CD8-positive, alpha-beta memory T cell (primary cell): ENCODE measurements at places on chromosomes 6 and 20. TPM values are rescaled to one million over a fixed set of nuclear protein-coding genes. Genes with fewer than 3 reads are reported as not detected.

Gene BPI
- total RNA-seq: not detected

Gene TMC2
- total RNA-seq: not detected

Gene MICB
- total RNA-seq: 22.3 TPM

Gene MAS1
- not detected for total RNA-seq

Gene PLEKHG1
- total RNA-seq: 9.4 TPM

Gene ASCC3
- total RNA-seq: 64.0 TPM

Gene CD24
- not detected for total RNA-seq

Gene RBBP9
- total RNA-seq: 20.4 TPM

Gene HAO1
- total RNA-seq: not detected

Gene FNDC1
- 0.04 TPM for total RNA-seq

Gene CD93
- total RNA-seq: 0.53 TPM

Gene FOXQ1
- not detected for total RNA-seq

Gene TNF
- total RNA-seq: 207 TPM

DNA sequence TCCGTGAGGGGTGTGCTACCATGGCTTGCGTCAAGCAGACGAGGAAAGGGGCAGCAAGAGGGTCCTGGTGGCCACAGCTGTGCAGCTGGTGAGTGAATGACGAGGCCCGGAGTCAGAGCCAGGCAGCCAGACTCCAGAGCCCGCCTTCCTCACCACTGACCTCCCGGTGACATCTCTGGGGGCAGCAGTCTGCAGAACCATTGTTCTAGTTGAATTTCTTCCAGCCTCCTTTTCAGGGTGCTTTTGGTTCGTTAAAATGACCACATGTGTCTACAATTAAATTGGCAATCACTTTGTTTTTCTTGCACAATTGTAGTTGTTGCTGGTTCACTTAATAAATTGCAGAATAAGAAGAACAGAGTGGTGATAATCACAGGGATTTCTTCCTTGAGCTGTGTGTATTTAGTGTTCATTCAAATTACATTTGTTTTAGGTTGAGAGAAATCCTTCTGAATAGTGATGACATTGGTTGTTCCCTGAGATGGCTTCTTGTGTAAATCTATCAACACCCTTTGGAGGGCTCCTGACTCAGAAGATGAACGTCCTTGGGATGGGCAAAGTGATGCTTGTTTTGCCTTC, 96.4 kb downstream of the TULP4 start:
- no peaks in the 10 kb centered on the region for H3K36me3 ChIP-seq
- peaks cover 8% of the 10 kb centered on the region for H3K4me1 ChIP-seq

- H3K27ac ChIP-seq: no peak overlapping the region
- peaks cover 18% of the 10 kb centered on the region for H3K27me3 ChIP-seq
- no peak for DNase-seq
These were observed 2.8 kb downstream of the EBF4 start for GRCh38 chr20:2695206-2695983.

GRCh38 chr20:12241065-12241464, 323.4 kb downstream of the BTBD3 start:
- DNase-seq: no peak
- no peak overlapping the region for H3K27ac ChIP-seq
- H3K27me3 ChIP-seq: no peaks in the 10 kb centered on the region

DNA sequence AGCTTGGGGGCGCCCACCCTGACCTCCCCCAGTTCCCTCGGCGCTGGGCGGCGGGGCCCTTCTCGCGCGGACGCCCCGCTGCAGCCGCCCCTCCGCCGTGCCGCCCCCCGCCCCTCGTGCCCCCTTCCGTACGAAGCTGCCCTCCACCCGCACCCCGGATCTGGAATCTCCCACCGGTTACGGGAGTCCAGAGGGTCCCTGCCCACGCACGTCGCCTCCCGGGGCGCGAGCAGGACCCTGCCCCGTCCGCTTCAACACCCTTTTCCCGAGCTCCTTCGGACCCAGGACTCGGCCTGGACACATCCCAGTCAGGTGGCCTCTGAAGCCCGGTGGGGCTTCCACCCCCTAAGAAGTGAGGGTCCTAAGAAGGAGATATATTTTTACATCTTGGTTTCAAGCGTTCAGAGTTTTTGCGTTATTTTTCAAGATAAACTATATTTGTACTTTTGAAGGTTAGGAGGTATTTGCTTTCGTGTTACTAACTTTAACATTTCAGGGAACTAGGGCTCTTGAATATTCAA, 506 bp downstream of the ARFGAP1 start:
- H3K27me3 ChIP-seq: no peaks in the 10 kb centered on the region
- no peak for DNase-seq
- no peaks in the 10 kb centered on the region for H3K36me3 ChIP-seq

GRCh38 chr20:14049111-14049510, 53.8 kb downstream of the MACROD2 start:
- H3K4me1 ChIP-seq: no peaks in the 10 kb centered on the region
- H3K36me3 ChIP-seq: no peaks in the 10 kb centered on the region
- no peaks in the 10 kb centered on the region for H3K27me3 ChIP-seq
- H3K4me3 ChIP-seq: no peak overlapping the region
- no peak overlapping the region for H3K27ac ChIP-seq

GRCh38 chr20:61434341-61434781, 182.3 kb downstream of the CDH4 start:
- H3K36me3 ChIP-seq: no peaks in the 10 kb centered on the region
- H3K4me1 ChIP-seq: no peaks in the 10 kb centered on the region
- no peaks in the 10 kb centered on the region for H3K27me3 ChIP-seq
- DNase-seq: no peak
- H3K27ac ChIP-seq: no peak overlapping the region

DNA sequence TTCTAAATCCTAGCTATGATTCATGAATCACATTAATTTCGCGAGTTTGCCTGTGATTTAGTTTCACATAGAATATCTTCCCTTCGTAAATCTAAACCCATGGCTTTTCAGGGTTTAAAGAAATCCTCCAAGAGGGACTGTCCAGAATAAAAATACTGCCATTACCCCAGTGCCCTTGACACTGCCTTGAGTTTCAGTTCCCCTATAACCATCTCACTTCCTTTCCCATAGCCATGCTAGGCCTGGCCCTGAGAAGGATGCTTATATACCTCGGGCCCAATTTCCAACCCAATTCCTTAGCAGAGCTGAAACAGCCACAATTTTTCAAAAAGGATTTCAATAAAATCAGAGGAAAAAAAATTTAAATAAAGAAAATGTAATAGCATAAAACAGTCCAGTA, 697.3 kb downstream of the FRK start:
- no peak overlapping the region for H3K27ac ChIP-seq
- no peaks in the 10 kb centered on the region for H3K36me3 ChIP-seq
- H3K4me3 ChIP-seq: no peak overlapping the region
- H3K4me1 ChIP-seq: no peaks in the 10 kb centered on the region

GRCh38 chr6:128725271-128726233, 157.4 kb upstream of the LAMA2 start:
- no peaks in the 10 kb centered on the region for H3K27me3 ChIP-seq
- H3K4me3 ChIP-seq: no peak overlapping the region
- no peak overlapping the region for H3K27ac ChIP-seq
- no peaks in the 10 kb centered on the region for H3K4me1 ChIP-seq
- no peaks in the 10 kb centered on the region for H3K36me3 ChIP-seq
- DNase-seq: no peak

DNA sequence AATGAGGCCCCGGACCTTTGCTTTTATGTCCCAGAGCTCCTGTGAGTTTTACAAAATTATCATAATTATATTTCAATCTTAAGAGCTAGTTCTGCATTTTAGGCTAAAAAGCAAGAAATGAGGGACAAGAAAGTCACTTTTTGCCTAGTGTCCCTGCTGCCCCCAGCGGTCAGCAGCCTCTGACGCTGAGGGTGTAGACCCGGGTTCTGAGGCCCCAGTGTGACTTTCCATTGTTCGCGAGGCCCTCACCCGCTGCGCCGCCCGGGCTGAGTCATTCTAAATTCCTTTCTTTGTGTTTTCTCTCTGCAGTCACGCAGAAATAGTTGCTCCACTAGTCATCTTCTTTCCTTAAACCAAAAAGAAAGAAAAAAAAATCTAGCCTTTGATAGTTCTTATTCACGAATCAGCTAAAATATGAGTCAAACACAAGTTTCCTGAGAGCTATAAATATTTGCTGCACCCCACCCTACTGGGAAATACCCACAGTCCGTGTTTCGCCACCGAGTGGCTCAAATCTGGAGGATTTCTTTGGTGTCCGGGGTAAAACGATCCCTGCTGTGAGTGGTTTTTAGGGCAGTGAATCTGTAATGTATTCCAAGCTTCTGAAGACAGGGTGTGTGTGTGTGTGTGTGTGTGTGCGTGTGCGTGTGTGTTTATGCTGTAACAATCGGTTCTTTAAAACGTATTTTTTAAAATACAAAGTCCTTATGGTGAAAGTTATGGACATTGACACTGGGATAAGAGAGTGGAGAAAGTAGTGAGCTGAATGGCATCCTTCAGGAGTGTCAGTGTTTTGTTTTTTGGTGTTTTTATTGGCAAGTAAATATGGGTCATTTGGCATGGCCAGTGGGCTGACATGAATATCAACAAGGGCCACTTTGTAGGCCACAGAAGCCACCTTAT, 59.7 kb upstream of the EEF1A1 start:
- H3K4me3 ChIP-seq: peak overlapping the region; percentile 33
- no peaks in the 10 kb centered on the region for H3K27me3 ChIP-seq

DNA sequence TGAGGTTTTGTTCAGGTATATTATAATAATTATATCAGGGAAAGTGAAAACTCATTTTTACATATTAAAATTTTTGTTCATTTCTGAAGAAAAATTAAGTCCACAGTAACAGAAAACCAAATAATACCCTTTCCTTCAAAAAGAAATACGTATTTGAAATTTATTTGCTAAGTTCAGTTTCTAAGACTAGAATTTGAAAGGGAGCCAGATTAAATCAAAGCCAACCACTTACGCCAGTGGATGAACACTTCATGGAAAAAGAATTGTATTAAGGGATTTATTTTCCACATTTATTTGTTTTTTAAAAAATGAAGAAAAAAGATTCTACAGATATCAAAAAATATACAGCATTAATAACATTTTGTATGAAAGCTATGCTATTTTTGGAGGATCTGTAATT, 654.4 kb downstream of the EYS start:
- H3K36me3 ChIP-seq: no peaks in the 10 kb centered on the region
- H3K27ac ChIP-seq: no peak overlapping the region
- DNase-seq: no peak
- H3K27me3 ChIP-seq: no peaks in the 10 kb centered on the region

- H3K36me3 ChIP-seq: no peaks in the 10 kb centered on the region
- H3K4me1 ChIP-seq: peaks cover 27% of the 10 kb centered on the region
- H3K27ac ChIP-seq: no peak overlapping the region
- no peak for DNase-seq
- no peaks in the 10 kb centered on the region for H3K27me3 ChIP-seq
These were observed 79.6 kb downstream of the UTRN start for GRCh38 chr6:144364782-144365181.

- no peaks in the 10 kb centered on the region for H3K4me1 ChIP-seq
- H3K27ac ChIP-seq: no peak overlapping the region
- no peaks in the 10 kb centered on the region for H3K27me3 ChIP-seq
- H3K4me3 ChIP-seq: no peak overlapping the region
- DNase-seq: no peak
- H3K36me3 ChIP-seq: no peaks in the 10 kb centered on the region
These were observed 212.6 kb upstream of the MOCS1 start for GRCh38 chr6:40146902-40147301.

DNA sequence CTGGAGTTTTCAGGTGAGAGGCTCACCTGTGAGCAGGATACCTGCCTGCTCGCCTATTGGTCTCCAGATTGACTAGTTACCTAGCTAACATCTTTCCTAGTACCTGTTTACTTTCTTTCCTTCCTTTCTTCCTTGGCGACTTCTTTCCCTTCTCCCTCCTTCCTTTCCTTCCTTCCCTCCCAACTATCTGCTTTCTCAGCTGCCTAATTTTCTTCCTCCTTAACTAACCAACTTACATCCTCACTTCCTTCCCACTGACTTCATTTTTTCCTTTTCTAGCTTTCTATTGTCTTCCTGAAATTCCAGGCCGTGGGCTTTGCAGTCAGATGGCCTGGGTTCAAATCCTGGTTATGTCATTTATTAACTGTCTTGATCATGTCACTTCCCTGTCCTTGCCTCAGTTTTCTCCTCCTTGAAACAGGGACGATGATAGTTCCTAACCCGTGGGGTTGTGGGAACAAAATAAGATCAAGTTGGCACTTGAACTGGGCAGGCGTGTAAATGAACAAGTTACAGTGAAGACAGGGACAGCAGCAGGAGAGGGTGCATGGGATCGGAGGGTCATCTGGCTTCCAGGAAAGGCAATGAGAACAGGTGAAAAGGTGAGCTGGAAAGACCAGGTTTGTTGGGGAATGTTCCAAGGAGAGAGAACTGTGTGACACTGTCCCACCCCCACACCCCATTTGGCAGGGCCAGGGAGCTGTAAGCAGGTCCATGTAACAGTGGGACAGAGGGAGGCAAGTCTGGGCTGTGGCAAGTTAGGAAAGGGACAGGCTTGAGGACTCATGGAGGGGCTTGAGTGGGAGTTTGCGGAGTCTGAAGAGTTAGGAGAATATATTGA, 540 bp downstream of the SGK2 start:
- H3K4me3 ChIP-seq: no peak overlapping the region
- DNase-seq: no peak
- H3K4me1 ChIP-seq: no peaks in the 10 kb centered on the region
- H3K36me3 ChIP-seq: no peaks in the 10 kb centered on the region
- H3K27ac ChIP-seq: no peak overlapping the region
- H3K27me3 ChIP-seq: no peaks in the 10 kb centered on the region
